Cerebellar nuclear complex (tissue), 1 donor: ENCODE measurements at places on chromosomes 16 and 17.
A peak's percentile ranks its signal among the peaks of the same experiment; 100 is the strongest.

GRCh38 chr17:69048634-69049033, 12.1 kb downstream of the ABCA9 start:
- DNase-seq: no peak

DNA sequence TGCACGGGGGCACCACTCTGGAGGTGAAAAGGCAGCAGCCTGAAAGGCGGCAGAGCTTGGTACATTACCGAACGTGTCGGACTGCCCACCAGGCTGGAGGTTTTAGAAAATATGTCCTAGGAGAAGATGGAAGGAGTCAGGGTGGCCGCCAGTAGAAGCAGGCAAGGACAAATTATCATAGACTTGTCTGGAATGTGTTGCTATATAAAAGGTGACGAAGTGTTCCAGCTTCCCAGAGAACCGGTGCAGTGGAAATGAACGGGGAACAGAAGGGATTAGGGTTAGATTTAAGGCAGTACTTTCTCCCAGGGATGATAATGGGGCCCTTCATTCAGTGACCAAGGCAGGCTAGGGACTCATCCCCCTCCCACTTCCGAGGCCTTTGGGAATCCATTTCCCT, 27.4 kb downstream of the PIPOX start:
- no peak for DNase-seq

GRCh38 chr17:35229638-35230037, 13.2 kb upstream of the SLFN5 start:
- no peak for DNase-seq

DNA sequence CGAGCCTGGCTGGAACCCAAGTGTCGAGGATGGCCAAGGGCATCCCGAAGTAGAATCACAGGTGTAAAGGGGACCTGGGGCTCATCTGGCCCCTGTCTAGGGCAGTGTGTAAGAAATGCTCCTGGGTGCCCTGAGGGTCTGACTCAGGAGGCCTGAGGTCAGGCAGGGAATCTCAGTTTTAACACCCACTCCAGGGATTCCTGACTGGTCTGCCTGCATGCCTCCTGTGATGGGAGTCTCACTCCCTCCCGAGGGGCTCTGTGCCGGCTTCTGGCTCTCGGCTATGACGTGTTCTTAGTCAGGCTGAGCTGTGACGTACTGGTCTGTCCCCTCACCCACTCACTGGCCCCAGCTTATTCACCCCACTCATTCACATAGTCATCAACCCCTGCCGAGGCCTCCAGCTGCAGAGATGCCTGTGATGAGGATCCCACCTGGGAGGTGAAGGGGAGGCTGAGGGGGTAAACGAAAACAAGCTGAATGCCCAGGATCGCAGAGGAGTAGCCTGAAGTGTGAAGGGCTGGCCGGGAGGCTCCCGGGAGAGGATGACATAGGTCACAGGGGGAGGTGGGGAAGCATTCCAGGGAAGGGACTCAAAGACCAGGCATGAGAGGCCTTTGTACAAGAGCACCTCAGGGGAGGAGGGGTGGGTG, 23.8 kb downstream of the FAM83G start:
- DNase-seq: no peak

- DNase-seq: no peak
These were observed 11.8 kb downstream of the SLC16A3 start for GRCh38 chr17:82240506-82241182.

DNA sequence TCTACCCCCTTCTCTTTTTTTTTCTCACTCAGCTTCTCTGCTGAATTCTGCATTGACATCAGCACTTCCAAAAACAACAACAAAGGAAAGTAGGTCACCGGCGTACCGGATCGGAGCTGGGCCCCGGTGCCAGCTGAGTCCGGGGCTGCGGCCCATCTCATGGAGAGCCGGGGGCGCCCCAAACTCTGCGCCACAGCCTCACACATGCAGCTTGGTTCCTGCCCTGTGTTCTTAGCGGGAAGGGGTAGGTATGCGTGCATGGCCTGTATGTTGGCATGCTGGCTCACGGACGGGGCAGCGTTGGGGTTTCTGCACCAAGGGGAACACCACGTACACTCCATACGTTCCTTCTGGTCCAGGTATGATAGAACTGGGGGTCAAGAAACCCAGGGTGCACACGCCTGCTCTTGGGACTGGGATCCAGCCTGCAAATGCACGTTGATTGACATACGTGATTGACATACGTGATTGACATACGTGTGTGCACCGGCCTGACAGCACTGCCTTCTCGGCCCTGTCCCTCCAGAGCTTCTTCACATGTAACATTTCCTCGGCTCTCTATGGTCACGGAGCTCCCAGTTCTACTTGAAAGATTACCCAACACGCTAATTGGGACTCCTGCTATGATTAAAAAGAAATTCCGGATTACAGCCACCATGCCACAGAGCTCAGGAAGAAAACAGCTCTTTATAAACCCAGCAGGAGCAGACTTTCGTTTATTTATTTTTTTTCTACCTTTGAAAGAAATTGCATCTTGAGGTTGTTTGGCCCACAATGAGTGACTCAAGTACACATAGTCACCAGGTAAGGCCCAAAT, 88.7 kb downstream of the RPA1 start:
- no peak for DNase-seq

DNA sequence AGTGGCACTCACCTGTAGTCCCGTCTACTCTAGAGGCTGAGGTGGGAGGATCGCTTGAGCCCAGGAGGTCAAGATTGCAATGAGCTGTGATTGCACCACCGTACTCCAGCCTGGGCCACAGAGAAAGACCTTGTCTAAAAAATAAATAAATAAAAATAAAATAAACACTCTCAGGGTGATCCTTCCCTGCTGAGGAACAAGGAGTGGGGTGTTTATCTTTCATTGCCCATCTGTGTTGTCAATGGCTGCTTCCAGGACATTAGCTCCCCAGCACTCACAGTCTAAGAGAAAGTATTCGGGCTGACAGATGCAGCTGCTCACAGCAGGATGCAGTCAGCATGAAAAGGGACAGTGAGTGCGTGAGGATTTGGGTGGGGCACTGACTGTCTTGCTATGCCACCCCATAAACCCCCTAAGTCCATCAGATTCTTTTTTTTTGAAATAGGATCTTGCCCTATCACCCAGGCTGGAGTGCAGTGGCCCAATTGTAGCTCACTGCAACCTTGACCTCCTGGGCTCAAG, 31.3 kb upstream of the RBBP6 start:
- no peak for DNase-seq

DNA sequence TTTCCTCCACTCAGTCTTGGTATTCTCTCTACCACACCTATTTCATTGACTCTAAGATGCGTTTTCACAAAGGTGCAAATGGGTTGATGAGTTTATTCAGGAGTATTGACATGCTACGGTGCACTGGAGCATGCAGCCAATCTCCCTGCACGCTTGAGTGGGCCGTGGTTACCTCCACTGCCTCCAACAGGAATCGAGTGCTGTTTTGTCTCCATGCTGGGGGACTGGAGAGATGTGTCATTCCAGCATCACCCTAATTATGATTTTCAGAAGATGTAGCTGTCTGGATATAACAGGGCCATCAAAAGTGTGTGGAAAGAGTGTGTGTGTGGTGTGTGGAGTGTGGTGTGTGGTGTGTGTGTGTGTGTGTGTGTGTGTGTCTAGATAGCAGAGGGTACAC, 351.6 kb upstream of the ZFHX3 start:
- no peak for DNase-seq

DNA sequence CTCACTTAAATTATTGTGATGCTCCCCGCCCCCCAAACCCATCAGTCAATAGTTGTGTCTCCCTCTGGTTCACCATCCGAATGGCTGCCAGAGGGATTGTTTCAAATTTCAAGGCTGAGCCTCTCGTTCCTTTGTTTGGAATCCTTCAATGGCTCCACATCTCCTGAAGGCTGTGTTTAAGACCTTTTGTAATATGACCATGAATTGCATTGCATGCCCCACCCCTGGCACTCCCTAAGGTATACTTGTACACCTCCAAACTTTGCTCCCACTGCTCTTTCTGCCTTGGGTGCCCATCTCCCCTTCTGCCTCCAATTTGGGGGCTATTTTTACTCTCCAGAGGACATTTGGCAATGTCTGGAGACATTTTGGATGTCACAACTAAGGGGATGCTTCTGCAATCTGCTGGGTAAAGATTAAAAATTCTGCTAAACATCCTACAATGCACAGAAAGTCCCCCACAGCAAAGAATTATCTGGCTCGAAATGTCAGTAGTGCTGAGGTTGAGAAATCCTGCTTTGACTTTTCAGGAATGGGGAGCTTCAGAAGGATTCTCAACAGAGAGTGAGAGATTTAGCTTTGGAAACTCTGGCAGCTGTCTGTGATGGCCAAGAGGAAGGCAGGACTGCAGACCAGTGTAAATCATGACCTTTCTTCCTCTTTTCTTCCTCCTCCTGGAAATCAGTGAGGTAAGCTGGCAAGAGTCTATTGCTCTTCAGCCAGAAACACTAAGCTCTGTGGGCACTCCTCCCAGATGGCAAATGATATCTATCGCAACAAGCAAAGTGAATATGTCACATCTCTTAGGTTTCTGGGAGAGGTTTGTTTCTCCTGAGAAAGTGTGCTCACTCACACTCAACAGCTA, 8.7 kb upstream of the IL4R start:
- no peak for DNase-seq

GRCh38 chr17:28407130-28407973, 1.3 kb upstream of the SLC46A1 start:
- no peak for DNase-seq

DNA sequence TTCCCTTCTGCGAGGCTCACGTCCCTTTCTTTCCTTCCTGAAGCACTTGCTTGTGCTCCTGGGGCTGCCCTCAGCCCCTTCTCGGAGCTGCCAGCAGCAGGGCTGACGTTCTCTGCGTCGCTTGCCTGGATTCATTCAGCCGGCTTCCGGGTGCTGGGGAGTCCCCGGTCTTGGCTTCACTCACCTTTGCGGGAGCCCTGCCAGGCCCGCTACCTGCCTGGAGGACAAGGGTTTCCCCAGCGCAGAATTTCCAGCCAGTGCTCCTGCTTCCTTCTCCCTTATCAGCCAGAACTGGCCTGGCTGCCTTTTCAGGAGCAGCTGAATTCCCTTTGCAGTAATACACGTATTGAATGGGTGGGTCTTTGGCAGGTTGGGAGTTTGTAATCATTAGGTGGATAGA, 22.1 kb upstream of the IL17C start:
- DNase-seq: peak; percentile 45

DNA sequence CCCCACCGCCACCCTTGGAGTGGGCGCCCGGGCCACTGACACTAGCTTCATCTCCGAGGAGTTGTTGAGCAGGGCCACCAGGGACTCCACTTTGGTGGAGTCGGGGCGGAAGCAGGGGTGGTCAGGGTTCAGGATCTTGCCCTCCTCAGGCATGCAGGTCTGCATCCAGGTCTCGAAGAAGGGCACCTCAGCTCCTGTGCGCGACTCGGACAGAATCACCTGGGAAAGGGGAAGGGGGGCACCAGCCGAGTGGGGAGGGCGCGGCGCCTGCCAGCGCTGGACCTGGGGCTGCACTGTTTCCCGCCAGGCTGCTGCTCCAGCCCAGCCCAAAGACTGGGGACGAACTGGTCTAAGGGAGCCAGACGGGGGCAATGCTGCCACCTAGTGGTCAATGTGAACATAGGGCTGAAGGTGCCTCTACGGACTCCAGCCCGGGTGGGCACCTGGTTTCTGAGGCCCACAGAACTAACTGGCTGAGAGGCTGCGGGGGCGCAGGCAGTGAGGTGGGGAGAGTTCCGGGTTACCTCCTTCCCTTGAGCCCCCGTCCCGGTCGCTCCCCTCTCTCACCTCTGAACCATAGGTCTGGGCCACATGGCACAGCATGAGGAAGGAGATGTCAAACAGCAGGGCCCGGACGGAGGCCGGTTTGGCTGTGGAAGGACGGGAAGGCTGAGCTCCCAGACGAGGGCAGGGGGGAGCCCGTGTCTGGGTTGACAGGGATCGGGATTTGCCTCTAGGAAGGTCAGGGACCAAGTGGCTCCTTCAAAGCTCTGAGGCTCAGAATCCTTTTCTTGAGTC, 11.8 kb downstream of the CSF3 start:
- DNase-seq: peak; percentile 57

- no peak for DNase-seq
These were observed 146.1 kb upstream of the NLRP1 start for GRCh38 chr17:5730373-5730772.

DNA sequence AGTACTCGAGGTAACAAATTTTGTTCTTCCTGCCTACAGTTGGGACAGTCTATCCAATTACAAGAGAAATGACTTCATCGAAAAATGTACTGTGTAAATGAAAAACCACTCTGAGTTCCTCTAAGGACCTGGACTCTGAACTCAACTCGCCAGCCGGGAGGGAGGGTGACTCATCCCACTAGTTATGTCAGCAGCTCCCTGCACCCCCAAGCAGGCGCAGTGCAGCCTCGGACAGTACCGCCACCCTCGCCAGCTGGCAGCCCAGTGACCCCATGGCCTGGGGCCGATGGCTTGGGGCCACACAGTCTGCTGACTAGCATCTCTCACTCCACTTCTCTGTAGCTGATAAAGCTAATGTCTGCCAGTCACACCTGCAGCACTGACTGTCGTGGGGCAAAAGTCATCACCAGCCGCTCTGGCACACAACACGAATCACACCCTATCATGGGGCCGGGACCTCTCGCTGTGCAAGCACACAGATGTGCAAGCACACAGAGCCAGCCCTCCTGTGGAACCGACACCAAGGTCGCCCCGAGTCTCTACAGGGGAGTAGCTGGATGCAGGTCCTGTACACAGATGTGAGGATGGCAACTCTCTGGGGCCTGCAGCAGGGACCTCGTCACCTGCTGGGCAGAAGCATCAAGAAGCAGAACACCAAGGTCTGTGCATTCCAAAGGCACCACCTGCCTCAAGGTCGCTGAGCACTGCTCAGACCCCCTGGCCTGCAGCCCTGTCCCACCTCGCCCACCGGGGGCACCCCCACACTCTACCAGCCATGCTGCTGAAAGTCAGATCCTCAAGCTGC, 5.7 kb downstream of the CSNK1D start:
- no peak for DNase-seq

- DNase-seq: peak; percentile 40
These were observed 47.2 kb downstream of the ANKRD11 start for GRCh38 chr16:89442990-89443726.

- no peak for DNase-seq
These were observed 88.5 kb upstream of the TOB1 start for GRCh38 chr17:50954641-50955121.

DNA sequence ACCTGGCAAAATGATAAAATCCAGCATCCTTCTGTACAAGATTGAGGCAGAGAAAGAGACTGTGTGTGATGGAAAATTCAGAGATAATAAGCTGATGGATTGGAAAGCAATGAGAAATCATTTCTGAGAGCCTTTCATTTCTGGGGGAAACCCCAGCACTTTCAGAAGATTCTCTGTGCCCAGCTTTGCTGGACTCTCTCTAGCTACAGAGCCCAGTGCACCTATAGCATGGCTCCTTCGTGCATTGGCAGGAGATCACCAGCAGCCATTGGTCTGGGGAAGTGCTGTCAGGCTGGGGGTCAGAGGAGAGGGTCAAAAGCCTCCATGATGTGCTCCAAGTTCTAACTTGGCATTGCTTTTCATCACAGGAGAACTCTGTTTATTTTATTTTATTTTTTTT, 259.9 kb downstream of the SOX9 start:
- DNase-seq: no peak

- no peak for DNase-seq
These were observed 173.8 kb upstream of the IRX3 start for GRCh38 chr16:54460263-54460860.

- no peak for DNase-seq
These were observed 37.8 kb upstream of the C16orf78 start for GRCh38 chr16:49335828-49336227.
